ENCODE measurements at places on chromosomes 2 and 18.
A peak's percentile ranks its signal among the peaks of the same experiment; 100 is the strongest.

DNA sequence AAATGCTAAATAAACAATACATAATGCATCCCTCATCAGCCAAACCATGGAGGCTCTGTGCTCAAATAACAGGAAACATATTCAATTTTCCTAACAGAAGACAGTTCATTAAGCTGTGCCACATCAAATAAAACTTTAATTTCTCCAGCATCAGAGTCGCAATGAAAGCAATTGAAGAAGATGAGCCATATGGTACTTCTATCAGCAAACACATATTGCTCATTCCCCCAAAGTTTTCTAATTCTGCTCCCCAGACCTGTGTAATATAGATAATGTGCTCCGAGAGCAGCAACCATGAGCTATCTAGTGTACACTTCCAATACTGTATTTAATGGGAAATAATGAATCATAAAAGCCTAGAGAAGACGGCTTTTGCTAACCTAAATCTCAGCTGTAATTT is 263.2 kb downstream of the MEIS1 start:
- no peak for DNase-seq

GRCh38 chr18:79798999-79799370 is 1.2 kb downstream of the KCNG2 start:
- DNase-seq: no peak

GRCh38 chr18:75815767-75816166 is 388.3 kb upstream of the SMIM21 start:
- DNase-seq: no peak

DNA sequence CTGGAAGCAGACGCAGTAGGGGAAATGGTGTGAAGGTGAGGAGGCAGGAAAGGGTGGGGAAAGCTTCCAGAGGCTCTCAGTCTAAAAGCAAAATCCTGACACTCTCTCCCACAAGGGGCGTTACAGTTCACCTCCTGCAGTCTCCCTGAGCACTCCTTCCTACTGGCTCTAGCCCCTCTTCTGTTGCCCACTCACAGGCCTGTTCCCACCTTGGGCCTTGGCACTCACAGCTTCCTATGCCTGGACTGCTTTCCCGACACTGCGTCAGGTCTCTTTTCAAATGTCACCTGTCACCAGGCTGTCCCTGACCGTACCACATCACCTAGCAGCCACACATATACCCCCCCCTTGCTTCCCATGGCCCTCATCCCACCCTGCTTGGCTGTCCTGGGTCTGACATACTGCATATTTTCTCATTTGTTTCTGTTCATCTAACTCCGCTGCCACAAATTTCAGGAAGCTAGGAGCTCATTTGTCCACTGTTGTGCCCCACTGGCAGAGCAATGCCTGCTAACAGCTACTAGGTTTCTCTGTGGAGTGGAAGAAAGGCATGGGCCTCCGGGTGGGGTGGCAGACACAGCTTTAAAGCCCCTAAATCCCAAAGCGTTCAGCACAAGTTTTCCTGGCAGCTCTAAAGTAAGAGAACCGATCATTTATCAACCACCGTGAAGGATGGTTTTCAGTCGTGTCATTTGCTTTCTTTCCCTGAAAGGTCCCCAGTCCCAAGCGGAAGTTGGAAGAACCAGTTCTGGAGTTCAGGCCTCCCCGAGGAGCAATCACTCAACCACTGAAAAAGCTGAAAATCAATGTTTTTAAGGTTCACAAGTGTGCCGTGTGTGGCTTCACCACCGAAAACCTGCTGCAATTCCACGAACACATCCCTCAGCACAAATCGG is 118.8 kb downstream of the ZNF532 start:
- no peak for DNase-seq

GRCh38 chr2:218719457-218719856 is 8.8 kb downstream of the TTLL4 start:
- no peak for DNase-seq

DNA sequence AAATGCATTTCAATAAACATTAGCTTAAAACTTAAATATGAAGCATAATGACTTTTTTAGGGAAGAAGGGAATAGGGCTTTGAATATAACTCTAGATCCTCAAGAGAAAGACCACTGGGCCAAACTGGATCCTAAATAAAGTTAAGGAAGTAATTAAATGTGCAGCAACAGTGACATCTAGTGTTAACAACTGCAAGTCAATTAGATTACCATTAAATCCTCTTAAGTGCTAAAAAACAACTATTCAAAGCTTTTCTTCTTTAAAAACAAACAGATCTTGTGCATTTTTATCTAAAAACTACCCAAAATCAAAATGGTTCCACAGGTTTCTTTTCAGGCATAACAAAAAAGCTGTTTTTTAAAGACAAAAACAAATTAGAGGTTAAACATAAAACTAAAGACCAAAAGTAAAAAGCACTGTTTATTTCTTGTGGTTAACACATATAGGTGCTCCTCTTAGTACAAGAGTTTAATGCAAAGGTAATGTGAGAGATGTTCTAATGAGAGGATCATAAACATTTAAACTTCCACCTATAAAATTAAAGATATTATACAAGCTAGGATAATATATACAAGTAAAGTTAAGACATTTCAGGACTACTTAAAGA is 111.4 kb downstream of the THADA start:
- DNase-seq: peak; percentile 66
